Erythroblast (primary cell): ENCODE measurements at places on chromosomes 2 and 18.

DNA sequence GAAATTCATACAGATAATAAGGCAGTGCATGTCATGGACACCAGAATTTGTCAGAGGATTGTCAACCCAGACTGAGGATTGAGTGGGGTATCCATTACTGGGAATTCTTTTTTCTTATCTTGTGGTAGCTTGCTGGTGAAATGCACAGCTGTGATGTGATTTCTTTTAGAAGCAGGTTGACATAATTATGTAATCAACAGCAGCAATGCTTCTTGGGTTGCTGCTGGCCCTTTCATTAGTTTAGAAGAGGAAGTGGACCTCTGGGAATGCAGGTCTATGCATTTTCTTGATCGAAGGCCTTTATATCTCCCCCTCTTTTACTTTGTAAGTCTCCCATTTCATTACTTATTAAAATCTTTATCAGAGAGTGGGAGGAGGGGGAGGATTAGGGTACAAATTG is 319.9 kb downstream of the AGPS start:
- DNase-seq: no peak

- no peak for DNase-seq
Measured at GRCh38 chr2:196441527-196441926, 198.0 kb upstream of the CCDC150 start.

GRCh38 chr2:126720638-126721037 is 64.7 kb downstream of the GYPC start:
- no peak for DNase-seq

GRCh38 chr2:219918254-219918653 is 290.8 kb downstream of the SLC4A3 start:
- no peak for DNase-seq

GRCh38 chr2:145221032-145221431 is 701.1 kb upstream of the ZEB2 start:
- no peak for DNase-seq
